ENCODE measurements at places on chromosomes 1 and 21. TPM values are rescaled to one million over a fixed set of nuclear protein-coding genes. Genes with fewer than 3 reads are reported as not detected.

MANEAL gene
- total RNA-seq: 0.65 TPM

C8A gene
- total RNA-seq: not detected

HCN3 gene
- 0.08 TPM for total RNA-seq

KRTAP21-2 gene
- total RNA-seq: not detected

CFAP74 gene
- not detected for total RNA-seq

HSD3B1 gene
- not detected for total RNA-seq

NTNG1 gene
- total RNA-seq: 2.0 TPM

PTGER3 gene
- total RNA-seq: 11.7 TPM

LCK gene
- total RNA-seq: not detected

MYBPH gene
- 0.08 TPM for total RNA-seq

GJB5 gene
- not detected for total RNA-seq

LCE2B gene
- not detected for total RNA-seq

MIXL1 gene
- total RNA-seq: not detected

IL23R gene
- not detected for total RNA-seq

All from fibroblast of the aortic adventitia (primary cell).